ENCODE measurements at places on chromosomes 5 and 9.
A peak's percentile ranks its signal among the peaks of the same experiment; 100 is the strongest.

GRCh38 chr5:171681677-171682076 is 103.9 kb upstream of the SMIM23 start:
- DNase-seq = peak; percentile 87

GRCh38 chr9:33489066-33489465 is 15.3 kb upstream of the NOL6 start:
- DNase-seq = no peak

GRCh38 chr5:98321361-98321760 is 452.1 kb upstream of the RGMB start:
- DNase-seq = no peak

- DNase-seq = no peak
Measured at GRCh38 chr9:131310833-131311554, 21.5 kb downstream of the PLPP7 start.

DNA sequence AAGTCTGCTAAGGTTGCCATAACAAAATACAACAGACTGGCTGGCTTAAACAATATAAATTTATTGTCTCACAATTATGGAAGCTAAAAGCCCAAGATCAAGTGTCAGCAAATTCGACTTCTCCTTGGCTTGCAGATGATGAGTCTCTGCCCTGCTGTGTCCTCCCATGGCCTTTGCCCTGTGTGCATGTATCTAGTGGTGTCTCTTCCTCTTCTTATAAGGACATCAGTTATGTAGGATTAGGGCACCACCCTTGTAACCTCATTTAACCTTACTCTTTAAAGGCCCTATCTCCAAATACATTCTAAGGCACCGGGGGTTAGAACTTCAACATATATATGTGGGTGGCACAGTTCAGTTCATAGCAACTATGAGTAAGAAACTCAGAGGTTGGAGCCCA is 157.9 kb upstream of the RASA1 start:
- DNase-seq = no peak

- DNase-seq = no peak
Measured at GRCh38 chr9:120846906-120847305, 4.2 kb upstream of the PSMD5 start.

GRCh38 chr5:163306421-163306820 is 131.0 kb upstream of the CCNG1 start:
- peak; percentile 26 for DNase-seq

- peak; percentile 74 for DNase-seq
Measured at GRCh38 chr5:81268521-81269196, 32.7 kb upstream of the ZCCHC9 start.

- peak; percentile 18 for DNase-seq
Measured at GRCh38 chr9:82273121-82273520, 284.5 kb downstream of the SPATA31D1 start.

GRCh38 chr9:16821344-16821743 is 49.1 kb downstream of the BNC2 start:
- DNase-seq = no peak

DNA sequence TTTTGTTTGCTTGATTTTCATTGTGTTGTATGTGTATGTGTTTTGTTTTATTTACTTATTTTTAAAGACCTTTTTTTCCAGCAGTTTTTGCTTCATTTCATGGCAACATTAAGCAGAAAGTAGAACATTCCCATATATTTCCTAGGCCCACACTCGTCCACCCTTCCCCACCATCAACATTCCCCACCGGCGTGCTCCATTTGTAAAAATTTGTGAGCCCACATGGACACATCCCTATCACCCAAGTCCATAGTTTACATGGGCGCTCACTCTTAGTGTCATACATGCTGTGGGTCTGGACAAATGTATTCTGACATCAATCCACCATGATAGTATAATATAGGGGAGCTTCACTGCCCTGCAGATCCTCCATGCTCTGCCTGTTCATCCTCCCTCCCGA is 133.8 kb downstream of the ADAMTS16 start:
- no peak for DNase-seq

DNA sequence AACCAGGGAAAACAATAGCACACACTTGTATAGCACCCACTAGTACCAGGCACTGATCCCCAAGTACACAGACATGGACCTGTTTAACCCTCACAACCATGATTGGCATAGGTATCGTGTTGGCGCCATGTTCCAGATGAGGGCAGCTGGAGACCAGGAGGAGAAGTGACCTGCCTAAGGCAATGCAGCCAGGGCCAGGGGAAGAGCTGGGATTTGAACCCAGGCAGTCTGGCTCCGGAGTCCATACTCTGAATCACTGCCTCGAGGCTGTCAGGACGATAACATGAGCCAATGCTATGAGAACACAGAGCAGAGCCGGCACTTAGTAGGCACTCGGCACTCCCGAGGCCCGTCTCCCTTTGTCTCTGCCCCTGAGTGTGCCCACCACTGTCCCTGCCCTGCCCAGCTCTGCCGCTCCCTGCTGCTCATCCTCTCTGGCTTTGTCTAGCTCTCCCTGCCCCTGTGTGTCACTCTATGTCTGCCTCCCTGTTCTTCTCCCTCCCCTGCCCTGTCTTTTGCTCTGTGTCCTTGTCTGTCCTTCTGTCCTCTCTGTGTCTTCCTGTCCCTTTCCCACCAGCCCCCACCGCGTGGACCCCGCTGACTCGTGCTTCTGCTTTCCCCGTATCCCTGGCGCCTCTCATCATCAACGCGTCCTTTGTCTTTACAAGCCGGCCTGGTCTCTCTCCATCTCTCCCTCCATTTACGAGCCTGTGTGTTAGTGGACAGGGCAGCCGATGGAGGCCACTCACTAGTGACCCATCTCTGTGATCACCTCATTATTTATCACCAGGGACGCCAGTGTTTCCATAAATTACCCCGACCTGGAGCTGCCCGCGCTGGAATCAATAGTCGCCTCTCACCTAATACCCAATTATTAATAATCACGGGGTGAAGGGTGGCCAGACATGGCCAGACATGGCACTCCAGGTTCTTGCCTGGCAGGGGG is 99.4 kb upstream of the MVB12B start:
- DNase-seq = no peak

DNA sequence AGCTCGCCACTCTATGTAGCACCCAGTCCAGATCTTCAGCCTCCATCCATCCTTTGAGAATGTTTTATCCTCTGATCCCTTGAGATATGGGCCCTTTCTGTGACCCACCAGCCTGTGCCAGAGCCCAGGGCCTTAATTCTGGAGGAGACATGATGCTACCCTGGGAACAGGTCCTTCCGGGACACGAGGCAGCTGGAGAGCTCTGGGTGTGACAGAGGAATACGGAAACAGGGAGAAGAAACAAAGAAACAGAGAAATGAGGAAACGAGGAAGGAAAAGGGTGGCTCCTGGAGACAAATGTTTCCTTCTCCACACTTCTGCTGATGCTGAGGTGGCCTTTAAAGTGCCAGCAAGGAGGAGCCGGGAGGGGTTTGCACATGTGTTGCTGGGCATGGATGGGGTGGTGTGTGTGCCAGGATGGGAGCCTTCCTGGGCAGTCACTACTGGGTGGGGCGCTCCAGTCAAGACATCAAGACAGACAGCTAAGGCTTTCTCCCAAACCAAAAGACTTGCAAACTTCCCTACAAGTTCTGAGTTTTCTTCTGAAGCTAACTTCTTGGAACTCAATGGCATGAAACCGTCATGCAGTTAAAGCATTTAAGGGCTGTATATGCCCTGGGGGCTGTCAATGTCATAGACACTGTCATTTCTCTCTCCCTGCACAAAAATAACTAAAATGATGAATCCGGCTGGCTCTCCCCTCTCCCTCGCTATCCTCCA is 22.8 kb upstream of the MARCHF6 start:
- DNase-seq = no peak

GRCh38 chr9:114733816-114734215 is 51.8 kb upstream of the TEX48 start:
- DNase-seq = no peak

- DNase-seq = peak; percentile 84
Measured at GRCh38 chr9:6931913-6932312, 174.1 kb downstream of the KDM4C start.

DNA sequence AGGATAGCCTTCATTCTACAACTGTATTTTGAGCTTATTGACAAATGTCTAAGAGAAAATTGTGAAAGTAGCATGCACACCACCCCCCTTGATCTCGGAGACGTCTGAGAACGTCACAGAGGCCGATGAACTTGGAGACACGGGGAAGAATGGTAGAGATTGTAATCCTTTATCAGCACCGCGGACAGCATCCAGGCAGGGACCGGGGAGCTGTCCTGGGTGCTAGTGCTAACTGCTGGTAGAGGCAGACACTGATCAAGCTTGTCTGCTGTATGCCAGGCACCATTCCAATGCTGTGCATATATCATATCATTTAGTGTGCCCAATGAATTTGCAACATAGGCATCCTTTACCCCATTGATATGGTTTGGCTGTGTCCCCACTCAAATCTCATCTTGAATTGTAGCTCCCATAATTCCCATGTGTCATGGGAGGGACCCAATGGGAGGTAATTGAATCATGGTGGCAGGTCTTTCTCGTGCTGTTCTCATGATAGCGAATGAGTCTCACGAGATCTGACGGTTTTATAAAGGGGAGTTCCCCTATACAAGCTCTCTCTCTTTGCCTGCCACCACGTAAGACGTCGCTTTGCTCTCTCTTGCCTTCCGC is 98.8 kb downstream of the LHX2 start:
- DNase-seq = peak; percentile 59

GRCh38 chr9:19941874-19942273 is 153.0 kb upstream of the SLC24A2 start:
- DNase-seq = no peak

DNA sequence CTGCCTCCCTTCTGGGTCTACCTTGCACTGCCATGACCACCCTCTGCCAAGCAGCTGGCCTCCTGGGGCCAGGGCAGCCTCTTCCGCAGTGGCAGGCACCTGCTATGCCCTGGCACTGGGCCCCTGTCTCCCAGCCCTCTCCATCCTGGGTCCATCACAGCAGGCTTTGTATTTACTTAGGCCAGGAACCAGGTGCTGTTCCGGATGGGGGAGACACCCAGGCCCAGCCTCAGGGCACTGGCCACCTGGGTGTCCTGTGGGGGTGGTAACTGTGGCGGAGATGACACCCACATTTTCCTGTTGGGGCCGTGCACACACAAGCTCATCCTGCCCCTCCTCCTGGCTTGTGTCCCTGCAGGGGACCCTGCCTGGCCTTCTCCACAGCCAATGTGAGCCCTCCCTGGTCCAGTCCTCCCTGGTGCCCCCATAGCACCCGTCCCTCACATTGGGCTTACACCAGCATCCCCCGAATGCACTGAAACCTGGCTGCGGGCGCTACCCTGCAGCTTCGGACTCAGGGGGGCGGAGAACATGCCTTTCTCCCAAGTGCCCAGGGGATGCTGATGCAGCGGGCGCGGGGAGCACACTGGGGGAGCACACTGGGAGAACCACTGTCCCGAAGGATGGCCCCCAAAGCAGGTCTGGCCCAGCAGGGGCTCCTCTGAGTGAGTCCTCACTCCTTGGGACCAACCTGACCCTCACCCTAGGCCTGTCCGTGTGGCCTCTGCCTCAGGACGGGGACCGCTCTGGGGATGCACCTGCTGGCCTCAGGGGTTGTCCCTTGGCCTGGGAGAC is 17.9 kb downstream of the FAM163B start:
- no peak for DNase-seq

DNA sequence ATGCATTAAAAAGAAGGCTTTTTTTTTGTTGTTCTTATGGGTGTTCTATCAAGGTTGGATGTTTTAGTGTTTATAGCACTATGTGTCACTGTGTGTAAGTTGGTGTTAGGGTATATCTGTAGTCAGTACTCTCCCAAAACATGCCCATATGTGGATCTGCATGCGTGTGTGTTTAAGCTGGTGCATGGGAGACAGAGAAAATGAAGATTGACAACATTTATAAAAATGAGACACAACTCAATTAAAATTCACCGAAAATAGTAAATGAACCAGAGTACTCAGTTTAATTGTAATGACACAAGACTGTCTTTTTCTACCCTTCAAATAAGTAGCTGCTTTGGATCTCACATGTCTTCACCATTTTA is 323.4 kb downstream of the TMEM161B start:
- DNase-seq = no peak

DNA sequence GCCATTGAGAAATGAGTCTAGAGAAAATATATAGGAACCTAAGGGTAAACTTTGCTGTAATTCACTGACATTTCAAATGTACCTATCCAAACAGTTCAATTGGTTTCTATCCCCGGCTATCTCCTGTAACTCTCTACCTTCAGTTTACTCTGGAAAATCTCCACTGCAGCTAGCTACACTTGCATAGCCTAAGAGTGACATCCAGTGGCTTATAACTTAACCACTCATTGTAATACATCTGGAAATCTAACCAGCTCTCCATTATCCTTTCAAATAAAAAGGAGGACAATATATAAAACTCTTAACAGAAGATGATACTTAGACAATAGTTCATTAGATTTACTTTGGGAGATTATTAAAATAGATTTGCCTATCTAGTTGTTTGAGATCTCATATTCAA is 35.3 kb upstream of the SPDL1 start:
- DNase-seq = peak; percentile 9

DNA sequence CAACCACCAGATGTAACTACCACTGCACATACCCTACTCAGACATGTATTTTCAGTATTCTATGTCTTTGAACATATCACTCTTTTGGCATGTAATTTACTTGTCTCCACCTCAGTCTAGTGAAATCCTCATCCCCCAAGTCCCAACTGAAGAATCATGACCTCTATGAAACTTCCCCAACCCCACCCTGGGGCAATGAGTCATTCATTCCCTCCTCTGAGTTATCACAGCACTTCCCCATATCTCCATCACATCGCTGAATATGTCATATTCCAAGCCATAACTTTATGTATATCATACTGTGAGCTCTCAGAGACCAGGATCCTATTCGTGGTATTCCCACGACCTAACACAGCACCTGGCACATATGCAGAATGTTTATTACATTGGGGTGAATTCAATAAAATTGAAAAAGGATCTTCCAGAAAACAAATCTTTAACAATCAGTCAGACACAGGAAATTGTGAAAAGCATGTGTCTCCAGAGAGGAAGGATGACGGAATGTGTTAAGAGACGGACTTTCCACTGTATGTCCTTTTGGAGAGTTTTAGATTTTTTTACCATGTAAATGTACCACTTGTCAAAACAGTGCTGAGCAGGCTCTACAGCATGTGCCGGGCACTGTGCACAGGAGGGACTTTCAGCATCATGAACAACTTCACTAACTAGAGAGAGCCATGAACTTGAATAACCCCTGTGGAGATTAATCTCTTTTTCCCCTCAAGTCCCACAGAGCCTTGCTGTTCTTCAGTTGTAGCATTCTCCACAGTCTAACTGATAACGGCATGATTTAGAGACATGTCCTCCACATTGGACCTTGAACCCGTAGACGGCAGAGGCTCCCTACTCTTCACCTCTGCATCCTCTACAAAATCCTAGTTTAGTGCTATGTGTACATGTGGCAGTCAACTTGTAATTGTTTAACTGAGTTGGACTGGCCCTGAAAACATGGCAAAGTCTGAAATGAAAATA is 213.5 kb downstream of the GLIS3 start:
- DNase-seq = peak; percentile 91

DNA sequence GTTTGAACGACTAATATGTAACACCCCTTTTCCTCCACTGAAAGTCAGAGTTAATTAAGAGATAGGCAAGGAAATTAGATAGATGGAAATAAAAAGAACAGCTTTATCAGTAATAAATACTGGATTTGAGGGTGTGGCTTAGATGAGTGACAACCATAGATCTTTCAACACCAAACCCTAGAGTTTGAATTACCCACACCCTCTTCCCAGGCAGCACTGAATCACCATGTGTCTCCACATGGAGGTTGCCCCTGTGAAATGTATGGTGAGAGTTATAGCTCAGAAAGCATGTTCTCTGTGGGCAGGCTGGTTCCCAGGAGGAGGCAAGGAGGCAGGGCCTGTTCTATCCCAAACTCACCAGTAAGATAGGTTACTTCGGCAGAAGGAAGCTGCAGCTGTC is 69.7 kb downstream of the TMEM174 start:
- no peak for DNase-seq
